Left lobe of liver (tissue), 2 donors: ENCODE measurements at places on chromosomes 4 and X.

DNA sequence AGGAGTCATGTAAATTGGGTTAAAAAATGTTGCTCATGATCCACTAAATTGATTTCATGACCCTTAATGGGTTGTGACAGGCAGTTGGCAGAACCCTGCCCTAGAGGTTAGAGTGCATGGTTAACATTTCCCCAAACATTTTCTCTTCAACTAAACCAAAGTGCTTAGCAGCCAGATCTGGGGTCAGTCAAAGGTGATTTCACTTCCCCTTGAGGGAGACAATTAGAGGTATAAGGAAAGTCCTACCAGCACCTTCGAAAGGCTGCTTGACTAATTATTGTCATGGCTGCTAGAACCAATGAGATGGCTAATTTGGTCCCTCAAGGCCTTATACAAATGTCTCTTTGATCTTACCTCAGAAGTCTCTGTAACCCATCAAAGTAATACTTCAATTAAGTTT, 30.9 kb upstream of the INTS6L start:
- DNase-seq = no peak

DNA sequence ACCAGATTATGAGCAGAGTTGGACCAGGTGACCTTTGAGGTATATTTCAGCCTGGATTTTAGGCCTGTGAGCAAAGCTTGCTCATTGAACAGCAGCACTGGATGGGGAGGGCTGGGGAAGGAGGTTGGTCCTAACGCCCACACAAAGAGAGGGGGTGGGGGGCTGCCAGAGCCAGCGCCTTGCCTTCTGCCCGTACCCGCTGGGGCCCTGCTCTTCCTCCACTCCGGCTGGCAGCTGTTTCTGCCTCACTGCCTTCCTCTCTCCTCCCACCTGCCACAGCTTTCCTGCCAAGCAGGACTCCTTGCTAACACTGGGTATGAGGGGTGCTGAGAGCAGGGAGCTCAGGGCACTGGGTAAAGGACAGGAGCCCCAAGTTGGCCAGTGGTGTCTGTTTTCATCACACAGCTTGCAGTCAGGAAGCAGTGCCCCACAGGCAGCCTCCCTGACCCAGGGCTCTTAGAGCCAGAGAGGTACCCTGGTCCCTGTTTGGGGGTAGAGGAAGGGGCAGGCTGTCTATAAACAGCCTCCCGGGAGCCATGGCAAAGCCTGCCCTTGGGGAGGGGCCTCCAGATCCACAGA, 6.1 kb downstream of the NALF2 start:
- DNase-seq = no peak

GRCh38 chrX:132623300-132623699, 134.5 kb upstream of the MBNL3 start:
- no peak for DNase-seq

GRCh38 chr4:36322921-36323354, 41.5 kb downstream of the DTHD1 start:
- no peak for DNase-seq

- no peak for DNase-seq
These were observed 291.8 kb upstream of the HAND2 start for GRCh38 chr4:173821876-173822275.
